Fibroblast of gingiva (primary cell): ENCODE measurements at places on chromosomes 2 and 18.
A peak's percentile ranks its signal among the peaks of the same experiment; 100 is the strongest.

DNA sequence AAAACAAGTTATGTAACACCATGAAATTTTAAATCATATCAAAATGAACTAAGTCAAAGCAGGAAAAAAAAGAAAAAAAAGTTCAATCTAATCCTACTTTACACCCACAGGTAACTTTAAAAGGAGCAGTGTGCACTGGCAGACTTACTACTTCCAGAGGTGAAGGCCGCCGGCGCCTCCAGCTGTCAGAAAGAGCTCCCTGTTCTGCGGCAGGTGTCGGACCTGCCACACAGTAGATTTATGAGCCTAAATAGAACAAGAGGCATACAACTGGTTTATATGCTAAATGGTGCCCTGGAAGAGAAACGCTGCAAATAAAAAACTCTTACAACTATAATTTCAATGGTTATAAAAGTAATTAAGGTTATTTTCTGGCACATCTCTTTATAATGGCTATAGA is 23.1 kb upstream of the PNO1 start:
- DNase-seq: no peak

DNA sequence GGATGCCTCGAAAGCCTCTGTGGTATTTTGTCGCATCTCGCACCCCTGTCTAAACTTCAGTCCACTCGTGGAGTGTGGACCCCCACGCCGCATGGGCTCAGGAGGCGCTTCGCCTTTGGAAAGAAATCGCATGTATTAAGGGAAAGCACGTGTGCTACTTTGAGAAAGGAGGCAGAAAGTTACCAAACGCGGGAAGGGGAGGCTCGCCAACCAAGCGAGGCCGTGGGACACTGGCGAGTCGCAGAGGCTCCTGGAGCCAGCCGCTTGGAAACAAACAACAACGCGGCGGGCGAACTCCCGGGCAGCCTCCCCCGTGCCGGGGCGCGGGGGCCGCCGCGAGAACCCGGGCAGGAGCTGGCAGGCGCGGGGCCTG is 455 bp upstream of the AGAP1 start:
- no peak for DNase-seq

GRCh38 chr2:55985406-55985805 is 61.8 kb upstream of the EFEMP1 start:
- DNase-seq: no peak

DNA sequence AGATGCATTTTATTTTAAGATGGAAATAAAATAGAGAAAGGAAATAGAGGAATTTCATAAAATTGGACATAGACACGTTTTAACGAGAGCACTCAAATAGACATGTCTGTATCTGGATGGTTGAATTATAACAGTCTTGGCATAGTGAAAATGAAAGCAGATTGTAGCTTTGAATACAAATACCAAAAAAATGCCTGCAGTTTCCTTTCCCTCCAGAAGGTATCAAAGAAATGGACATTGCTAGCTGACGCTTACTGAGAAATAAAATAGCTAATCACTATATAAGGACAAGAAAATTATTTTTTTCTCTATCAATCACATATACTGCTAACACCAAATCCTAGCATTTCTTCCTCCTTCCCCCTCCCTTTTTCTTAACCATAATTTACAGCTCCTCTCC is 11.4 kb upstream of the MAPRE2 start:
- DNase-seq: no peak

- DNase-seq: peak; percentile 25
Observed at GRCh38 chr2:138115666-138116065, 151.4 kb downstream of the HNMT start.

DNA sequence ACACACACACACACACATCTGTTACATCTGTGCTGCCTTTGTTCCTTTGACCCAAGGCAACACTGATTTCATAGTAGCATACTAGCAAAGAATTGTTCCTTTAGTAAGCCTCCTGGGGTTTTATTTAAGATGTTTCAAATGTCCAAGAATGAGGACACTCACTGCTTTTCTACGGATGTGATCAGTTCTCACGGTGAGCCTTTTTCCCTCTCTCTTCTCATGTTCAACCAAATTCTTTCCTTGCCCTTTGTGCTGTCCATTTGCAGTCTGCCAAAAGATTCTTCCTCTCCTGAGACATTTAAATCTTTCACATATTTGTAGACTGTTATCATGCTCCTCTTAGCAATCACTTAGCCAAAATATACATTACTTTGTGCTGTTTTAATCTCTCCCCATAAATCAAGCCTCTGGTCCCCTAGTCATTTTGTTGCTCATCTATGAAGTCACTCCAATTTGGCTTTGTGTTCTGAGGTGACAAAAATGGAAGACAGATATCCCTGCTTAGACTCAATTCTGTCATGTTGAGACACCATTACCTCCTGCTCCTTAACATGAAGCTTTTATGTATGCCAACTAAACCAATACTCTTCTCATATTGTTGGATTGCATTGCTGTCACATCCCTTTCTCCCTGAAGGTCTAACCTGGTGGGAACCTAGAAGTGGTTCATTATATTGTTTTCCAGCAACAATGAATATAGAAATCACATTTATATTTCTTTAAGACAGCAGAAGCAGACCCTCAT is 1605.3 kb upstream of the ACVR2A start:
- peak; percentile 83 for DNase-seq
